ENCODE measurements at places on chromosomes 12 and 14.

DNA sequence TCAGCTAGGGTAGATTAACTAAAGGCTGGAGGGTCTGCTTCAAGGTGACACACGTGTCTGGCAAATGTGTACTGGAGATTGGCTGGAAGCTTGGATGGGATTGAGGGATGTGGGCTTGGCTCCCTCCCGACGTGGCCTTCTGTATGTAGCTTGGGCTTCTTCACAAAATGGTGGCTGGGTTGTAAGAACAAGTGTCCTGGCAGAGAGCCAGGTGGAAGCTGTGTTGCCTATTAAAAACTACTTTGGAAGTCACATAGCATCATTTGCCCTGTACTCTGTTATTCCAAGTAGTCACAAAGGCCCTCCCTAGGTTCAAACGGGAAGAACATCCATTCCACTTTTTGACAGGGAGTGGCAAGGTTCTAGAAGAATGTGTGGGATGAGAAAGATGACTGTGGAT is 174.1 kb upstream of the PRICKLE1 start:
- no peak for DNase-seq

DNA sequence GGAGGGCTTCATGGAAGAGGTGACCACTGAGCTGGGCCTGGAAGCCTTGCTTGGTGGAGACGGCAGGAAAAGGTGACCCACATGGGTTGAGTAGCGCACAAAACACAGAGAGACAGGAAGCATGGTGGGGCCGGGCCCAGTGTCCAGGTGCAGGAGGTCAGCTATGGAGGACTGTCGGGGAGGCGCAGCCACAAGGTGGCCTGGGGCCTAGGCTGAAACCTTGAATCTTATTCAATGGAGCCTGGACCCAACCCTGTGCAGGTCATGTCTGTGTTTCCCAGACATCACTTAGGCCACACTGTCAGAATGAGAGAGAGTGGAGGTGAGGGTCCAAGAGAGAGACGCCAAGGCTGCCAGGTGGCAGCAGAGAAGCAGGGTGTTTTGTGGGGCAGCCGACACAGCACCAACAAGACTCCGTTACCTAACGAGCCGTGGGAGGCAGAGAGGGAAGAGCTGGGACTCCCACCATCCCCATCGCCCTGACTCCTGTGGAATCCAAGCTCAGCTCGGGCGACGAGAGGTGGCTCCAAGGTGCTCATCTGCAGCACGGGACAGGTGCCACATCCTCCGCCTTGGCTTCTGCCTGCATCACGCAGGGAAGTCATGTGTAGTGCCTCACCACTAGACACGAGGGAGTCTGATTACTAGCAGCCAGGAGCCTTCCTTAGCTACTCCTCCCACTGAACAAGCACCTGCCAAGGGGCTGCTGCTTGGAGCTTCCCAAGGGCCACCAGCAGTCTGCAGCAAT is 38.7 kb downstream of the DEGS2 start:
- no peak for DNase-seq

GRCh38 chr14:101221549-101222160 is 318.1 kb upstream of the RTL1 start:
- no peak for DNase-seq

DNA sequence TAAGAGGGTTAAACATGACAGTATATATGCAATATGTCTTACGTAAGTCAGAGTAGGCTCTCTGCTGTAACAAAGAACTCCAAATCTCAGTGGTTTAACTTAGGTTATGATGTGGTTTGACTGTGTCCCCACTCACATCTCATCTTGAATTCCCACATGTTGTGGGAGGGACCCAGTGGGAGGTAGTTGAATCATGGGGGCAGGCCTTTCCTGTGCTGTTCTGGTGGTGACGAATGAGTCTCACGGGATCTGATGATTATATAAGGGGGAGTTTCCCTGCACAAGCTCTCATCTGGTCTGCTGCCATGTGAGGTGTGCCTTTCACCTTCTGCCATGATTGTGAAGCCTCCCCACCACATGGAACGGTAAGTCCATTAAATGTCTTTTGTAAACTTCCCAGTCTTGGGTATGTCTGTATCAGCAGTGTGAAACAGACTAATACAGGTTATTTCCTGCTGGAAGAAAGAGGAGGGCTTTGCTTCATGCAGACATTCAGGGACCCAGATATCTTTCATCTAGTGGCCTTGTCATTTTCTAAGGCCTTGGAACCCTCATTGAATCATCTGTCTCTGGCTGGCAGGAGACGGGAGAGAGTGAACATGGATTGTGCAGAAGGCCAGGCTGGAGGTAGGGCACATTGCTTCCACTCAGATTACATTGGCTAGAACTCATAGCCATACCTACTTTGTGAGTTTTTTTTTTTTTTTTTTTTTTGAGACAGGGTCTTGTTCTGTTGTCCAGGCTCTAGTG is 96.1 kb downstream of the CRADD start:
- DNase-seq: no peak

DNA sequence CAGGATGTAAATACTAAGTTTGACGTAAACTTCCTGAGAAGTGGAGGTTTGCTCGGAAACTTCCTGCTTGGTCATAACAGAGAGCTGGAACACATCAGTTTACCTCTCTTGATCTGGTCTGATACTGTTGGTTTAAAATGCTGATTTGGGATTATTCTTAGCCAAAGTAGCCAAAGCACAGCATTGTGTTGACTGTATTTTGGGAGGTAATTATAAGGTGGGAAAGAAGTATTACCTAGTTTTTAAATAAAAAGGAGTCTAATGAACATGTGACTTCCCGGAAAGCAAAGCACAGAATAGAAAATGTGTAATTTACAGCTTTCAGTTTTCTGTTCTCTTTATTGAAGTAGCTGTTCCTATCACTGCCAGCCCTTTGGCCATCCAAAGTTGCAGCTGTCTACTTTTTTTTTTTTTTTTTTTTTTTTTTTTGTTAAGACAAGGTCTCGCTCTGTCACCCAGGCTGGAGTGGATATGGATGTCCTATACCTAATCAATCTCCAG is 52.2 kb upstream of the SRP54 start:
- no peak for DNase-seq

DNA sequence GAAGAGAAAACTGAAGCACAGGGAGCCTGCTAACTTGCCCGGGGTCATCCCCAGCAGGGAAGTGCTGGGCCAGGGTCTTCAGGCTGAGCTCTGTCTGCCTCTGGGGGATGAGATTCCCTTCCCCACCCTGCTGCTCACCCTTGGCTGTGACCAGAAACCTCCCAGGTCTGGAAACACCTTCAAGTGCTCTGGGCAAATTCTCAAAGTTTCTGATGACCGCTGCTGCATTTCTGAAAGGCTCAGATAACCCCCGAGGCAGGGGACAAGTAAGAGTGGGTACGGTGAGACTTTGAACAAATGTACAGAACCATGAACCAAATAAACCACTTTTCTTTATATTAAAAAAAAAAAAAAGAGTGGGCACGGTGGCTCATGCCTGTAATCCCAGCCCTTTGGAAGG is 41.3 kb downstream of the LTBP2 start:
- DNase-seq: no peak
